IPS-NIHi11 (cell line): ENCODE measurements at places on chromosomes 1 and 21.

DNA sequence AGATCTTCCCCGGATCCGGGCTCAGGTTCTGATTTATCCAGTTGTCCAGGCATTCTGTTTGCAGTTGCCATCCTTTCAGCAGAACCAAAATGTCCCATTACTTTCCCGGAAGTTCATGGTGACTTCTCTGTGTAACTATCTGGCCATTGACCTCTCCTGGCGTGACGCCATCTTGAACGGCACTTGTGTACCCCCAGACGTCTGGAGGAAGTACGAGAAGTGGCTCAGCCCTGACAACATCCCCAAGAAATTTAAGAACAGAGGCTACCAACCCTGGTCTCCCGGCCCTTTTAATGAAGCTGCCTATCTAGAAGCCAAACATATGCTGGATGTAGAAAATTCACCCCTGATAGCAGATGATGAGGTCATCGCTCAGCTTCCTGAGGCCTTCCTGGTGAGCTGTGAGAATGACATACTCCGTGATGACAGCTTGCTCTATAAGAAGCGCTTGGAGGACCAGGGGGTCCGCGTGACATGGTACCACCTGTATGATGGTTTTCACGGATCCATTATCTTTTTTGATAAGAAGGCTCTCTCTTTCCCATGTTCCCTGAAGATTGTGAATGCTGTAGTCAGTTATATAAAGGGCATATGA, 22.4 kb downstream of the AADACL4 start:
- no peak for DNase-seq

- peak; percentile 86 for DNase-seq
These were observed 9.9 kb downstream of the RNF223 start for GRCh38 chr1:1063945-1064831.

DNA sequence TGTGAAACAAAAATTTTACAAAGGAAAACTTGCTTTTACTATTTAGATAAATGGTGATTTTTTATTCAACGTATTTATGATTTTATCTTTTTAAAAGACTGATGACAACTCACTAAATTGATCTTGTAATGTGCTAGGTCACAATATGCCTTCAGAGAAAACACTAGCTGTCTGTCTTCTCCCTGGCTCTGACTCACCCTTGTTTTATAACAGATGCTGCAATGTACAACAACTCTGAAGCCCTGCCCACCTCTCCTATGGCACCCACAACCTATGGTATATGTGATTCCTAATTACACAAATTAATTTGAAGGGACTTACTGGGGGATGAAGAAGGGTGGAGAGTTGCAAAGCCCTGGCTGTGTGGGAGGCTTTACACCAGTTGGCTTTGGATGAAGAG, 24.7 kb upstream of the HSD17B7 start:
- DNase-seq, result no peak

GRCh38 chr1:46687093-46687659, 15.5 kb downstream of the TEX38 start:
- peak; percentile 22 for DNase-seq

- DNase-seq, result no peak
These were observed 27.2 kb downstream of the BCL9 start for GRCh38 chr1:147568551-147568950.

GRCh38 chr1:109274533-109275476, 8.1 kb downstream of the PSRC1 start:
- DNase-seq, result no peak
